ENCODE measurements at places on chromosomes 13 and 19.
A peak's percentile ranks its signal among the peaks of the same experiment; 100 is the strongest.

DNA sequence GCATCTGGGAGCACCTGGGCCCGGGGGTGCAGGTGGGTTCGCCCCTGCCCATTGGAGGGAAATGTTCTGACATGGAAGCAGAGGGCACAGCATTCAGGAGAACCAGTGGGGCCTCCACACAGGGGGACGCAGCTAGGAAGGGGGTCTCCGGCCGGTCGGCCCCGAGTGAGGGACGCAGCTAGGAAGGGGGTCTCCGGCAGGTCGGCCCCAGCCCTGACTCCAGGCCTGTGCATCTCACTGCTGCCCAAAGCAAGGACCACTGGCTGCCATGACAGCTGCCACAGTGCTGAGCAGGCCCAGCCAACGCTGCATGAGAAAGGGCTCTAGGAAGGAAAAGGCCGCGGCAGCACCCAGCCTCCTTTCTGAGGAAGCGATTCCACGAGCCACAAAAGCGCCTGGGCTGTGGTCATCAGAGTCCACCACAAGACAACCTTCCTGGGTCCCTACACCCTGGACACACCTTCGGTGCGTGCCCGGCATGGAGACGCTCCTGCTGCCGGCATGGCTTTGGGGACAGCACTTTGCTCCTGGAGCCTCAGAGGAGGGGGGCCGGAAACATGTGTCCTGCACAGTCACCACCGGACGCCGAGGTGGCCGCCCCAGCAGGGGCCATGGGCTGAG, 9.7 kb downstream of the RASA3 start:
- DNase-seq: no peak

DNA sequence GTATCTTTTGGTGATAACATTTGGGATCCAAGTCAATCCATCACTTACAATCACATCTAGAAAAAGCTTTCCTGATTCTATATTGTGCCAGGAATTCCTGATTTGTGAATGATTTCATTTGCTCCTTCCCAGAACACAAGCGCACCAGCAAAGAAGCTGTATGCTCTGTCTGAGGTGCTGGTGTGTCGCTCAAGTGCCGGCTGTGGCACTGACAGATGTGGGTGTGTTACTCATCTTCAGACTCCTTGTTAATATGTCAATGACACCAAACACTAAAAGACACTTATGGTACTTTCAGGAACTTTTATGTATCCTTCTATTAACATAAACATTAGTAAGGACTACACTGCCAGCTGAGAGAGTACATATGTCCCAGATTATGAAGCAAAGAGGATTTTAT, 429.1 kb downstream of the ITGBL1 start:
- no peak for DNase-seq

DNA sequence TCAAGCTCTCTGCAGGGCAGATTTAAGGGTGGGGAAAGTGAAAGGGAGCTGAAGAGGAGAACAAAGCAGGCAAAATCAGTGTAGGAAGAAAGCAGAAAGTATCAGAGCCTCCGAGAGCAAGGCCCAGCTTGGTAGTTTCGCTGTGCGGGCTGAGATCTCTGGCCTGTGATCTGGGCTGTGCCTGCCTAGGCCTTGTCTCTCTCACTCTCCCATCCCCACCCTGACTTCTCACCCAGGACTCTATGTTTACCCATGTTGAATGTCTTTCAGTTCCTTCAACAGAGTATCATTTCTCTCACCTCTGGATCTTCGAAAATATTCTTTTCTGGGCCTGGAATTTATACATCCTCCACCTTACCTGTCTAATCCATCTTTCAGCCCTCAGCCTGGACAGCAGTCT, 391.3 kb downstream of the FOXO1 start:
- no peak for DNase-seq

- DNase-seq: no peak
Measured at GRCh38 chr13:20332361-20333096, 100.4 kb upstream of the GJB6 start.

- DNase-seq: peak; percentile 30
Measured at GRCh38 chr19:19652482-19653295, 9.2 kb upstream of the GMIP start.

DNA sequence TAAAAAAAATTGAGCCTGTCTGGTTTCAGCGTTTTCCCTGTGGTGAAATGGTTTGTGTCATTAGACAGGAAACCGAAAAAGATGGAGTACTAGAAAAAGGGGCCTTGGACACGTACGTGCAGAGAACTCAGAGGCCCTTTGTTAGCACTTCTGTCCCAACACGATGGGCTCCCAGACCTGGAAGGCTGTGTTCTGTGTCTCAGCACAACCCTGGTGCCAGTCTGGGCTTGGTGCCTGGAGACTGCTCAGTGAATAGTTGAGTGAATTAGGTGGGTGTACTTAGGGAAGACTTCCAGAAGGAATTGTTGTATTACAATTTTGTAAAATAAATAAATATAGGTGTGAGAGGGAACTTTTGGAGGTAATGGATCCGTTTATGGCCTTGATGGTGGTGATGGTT, 8.7 kb downstream of the ZNF71 start:
- peak; percentile 24 for DNase-seq

DNA sequence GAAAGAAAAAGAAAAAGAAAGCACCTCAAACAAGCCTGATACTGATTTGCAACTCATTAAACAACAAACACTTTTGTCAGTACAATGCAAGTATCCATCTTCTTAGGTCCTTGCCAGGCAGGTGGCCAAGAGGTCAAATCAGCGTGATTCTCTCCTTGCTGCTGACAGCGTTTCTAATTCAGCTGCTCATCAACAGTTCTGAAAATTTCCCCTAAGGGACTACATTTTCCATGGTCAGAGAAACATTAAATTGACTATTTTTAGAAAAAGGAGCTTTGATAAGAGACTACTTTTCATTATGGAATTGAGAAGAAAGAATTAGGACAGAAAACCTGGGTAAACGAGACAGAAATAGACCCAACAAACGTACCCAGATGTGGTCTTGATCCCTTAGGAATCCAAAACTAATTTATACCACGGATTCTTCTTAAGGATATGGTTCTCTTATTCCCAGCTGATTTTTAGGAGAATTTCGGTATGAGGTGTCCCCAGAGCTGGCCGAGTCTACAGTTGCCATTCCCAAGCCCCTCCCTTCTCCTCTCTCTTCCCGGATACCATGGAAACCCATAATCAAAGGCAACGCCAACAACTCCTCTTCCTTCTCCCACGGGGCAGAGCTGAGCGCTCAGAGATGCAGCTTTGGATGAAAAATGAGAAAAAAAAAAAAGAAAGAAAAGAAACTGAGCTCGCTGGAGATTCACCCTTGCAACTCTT, 29.5 kb upstream of the CEBPG start:
- no peak for DNase-seq

DNA sequence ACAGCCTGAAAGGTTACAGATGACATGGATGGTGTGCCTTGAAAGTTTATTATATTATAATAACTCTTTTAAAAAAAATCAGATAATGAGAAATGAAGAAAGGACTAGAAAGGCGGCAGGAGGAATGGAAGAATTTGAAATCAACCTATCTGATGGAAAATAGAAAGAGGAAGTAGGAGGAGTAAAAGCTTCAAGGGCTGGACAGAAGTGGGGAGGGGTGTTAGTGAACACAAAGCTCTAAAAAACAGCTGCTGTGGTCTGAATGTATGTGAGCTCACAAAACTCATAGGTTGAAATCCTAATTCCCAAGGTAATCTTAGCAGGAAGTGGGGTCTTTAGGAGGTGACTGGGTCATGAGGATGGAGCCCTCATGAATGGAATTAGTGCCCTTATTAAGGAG, 19.5 kb downstream of the CCDC70 start:
- DNase-seq: no peak

DNA sequence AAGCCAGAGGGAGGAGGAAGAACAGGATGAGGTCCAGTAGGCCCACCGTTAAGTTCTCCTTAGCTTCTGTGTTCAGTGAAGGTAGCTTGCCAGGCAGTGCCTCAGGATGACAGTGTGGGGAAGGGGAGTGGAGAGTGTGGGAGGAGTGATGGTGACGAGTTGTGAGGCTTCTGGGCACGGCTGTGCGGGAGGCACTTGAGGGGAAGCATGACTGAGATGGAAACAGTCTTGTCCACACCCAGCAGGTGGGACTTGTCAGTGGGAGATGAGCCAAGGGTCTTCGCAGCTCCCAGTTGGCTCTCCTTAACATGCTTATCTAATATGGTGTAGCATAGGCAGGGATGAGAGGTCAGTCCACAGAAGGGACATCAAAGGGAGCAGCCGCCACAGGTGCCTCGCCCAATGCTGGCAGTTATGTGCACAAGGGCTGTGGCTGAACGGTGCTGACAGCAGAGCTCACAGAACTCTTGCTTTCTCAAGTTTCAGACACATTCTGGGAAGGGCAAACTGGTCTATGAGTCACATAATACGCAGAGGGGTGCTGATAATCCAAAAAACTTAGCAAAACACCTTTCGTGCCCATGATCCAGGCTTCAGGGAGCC, 47.5 kb downstream of the OXGR1 start:
- no peak for DNase-seq

DNA sequence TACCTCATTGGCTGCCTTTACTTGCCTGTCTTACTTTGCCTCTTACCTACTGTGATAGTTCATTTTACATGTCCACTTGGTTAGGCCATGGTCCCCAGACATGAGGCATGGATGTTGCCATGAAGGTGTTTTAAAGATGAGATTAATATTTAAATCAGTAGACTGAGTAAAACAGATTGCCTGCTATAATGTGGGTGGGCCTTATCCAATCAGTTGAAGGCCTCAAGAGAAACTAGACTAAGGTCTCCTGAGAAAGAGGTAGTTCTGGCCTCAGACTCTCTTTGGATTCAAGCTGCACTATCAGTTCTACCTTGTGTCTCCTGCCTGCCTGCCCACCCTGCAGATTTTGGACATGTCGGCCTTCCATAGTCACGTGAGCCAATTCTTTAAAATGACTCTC, 26.1 kb downstream of the ADGRE3 start:
- no peak for DNase-seq

DNA sequence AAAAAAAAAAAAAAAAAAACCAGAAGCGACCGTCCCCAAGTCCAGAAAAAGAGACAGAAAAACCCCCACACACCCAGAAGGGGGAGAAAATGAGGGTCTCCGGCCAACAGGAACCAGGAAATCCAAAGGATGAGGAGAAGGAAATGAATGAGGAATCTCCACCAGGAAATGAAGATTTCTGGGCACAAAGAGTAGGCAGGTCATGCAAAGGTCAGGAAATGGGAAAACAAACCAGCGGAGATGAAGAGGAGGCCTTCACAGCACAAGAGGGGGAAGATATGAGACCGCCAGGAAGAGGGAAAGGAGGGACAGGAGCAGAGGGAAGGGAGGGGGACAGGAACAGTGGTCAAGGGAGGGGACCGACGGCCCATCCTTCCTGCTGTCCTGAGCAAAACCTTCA, 5.8 kb downstream of the TEAD2 start:
- DNase-seq: no peak

- DNase-seq: peak; percentile 64
Measured at GRCh38 chr19:16463991-16464575, 7.7 kb downstream of the EPS15L1 start.

DNA sequence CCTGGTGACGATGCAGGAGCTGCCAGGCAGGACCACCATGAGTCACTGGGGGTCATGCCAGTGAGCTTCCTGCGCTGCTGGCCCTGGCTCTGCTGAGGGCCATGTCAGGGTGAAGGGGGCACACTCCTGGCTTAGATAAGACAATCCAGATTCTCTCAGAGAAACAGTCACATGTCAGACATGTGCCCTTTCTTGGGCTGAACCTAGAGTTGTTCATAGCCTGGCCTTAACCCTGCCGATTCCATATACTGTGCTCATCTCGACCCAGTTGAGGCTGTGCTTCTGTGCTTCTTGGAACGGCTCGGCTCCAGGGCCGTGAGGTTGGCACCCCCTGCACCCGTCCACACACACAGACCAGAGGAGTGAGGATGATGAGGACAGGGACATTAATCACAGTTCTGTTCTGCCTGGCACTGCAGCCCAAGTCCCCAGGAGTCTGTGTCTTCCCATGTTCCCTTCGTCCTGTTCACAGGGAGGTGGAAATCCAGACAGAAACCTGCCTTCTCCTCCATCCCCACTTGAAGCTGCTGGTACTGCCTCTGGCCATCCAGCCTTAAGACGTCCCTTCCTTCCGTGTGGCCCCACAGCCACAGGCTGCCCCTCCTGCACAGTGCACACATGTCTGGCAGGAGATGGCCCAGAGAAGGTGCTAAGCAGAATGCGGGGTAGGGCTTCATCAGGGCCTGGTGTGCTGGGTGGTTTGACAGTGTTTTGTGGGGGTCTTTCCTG, 50.0 kb downstream of the LYL1 start:
- no peak for DNase-seq

GRCh38 chr19:49437231-49437630, 4.1 kb downstream of the SLC17A7 start:
- DNase-seq: no peak

DNA sequence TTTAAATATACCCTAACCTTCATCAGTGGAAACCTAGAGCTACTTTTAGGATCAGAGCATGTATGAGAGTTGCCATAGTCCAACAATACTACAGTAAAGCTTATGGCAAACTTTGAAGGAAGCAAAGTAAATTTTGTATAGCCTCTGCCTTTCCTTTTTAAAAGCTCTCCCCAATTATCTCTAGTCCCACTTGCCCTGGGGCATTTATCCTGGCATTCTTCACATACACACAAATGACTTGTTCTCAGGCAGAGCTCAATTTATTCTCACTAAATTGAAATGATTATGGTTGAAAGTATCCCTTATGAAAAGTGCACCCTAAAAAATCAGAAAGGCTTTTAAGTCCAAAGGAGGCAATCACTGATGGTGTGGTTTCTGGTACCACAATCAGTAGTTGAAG, 94.1 kb upstream of the UFM1 start:
- DNase-seq: no peak

DNA sequence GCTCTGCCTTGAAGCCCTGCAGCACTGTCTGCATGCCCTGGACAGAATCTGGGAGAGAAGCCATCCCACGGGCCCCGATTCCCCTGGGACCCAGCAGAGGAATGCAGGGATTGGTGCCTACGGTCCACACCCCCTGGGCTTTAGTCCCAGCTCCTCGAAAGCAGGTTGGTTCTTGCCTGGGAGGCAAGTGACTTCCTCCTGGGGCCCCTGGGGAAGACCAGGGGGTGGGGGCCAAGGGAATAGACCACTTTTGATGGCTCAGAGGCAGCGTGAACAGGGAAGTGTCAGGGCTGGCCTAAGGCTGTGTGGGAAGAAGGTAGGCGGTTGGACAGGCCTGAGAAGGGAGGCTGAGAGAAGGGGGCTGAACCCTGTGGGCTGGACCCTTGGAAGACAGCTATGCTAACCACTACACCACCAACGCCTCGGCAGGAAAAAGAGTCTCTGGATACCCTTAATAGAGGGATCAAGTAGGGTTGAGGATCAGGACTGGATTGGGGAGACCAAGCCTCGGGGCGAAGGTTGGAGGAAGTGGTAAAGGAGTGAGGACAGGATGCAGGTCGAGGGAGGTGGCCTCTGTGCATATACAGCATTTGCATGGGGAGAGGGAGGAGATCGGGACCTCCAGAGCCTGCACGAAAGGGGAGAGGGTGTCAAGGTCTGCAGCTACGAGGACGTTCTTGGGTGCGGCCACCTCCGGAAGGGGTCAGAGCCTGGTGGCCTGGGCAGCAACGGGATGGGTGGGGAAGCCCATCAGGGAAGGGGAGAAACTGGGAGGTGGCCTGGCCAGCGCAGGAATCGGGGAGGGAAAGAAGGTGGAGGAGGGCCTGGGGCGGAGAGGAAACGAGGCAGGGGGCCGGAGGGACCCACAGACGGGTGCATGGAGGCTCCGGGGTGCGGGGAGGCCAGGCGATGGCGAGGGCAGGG, 709 bp downstream of the DPP9 start:
- peak; percentile 53 for DNase-seq
